ENCODE measurements at places on chromosomes 2 and 18. TPM values are rescaled to one million over a fixed set of nuclear protein-coding genes. Genes with fewer than 3 reads are reported as not detected.

GKN2 gene
- not detected for total RNA-seq

IL37 gene
- not detected for total RNA-seq

ARHGAP25 gene
- 1.3 TPM for total RNA-seq

WNT10A gene
- total RNA-seq = under 0.01 TPM

EVX2 gene
- under 0.01 TPM for total RNA-seq
